ENCODE measurements at places on chromosomes 13 and 19.

- DNase-seq, result no peak
These were observed 11.2 kb upstream of the COMP start for GRCh38 chr19:18802354-18802753.

- no peak for DNase-seq
These were observed 19.1 kb upstream of the ZNF835 start for GRCh38 chr19:56690670-56691069.

- DNase-seq, result no peak
These were observed 8.8 kb downstream of the POU4F1 start for GRCh38 chr13:78594456-78594975.

GRCh38 chr13:78714717-78715116 lies 55.8 kb upstream of the OBI1 start:
- no peak for DNase-seq

- DNase-seq, result no peak
These were observed 3.1 kb downstream of the KIR2DL4 start for GRCh38 chr19:54806516-54806838.

GRCh38 chr13:64723724-64724123 lies 2506.4 kb downstream of the PCDH9 start:
- no peak for DNase-seq

DNA sequence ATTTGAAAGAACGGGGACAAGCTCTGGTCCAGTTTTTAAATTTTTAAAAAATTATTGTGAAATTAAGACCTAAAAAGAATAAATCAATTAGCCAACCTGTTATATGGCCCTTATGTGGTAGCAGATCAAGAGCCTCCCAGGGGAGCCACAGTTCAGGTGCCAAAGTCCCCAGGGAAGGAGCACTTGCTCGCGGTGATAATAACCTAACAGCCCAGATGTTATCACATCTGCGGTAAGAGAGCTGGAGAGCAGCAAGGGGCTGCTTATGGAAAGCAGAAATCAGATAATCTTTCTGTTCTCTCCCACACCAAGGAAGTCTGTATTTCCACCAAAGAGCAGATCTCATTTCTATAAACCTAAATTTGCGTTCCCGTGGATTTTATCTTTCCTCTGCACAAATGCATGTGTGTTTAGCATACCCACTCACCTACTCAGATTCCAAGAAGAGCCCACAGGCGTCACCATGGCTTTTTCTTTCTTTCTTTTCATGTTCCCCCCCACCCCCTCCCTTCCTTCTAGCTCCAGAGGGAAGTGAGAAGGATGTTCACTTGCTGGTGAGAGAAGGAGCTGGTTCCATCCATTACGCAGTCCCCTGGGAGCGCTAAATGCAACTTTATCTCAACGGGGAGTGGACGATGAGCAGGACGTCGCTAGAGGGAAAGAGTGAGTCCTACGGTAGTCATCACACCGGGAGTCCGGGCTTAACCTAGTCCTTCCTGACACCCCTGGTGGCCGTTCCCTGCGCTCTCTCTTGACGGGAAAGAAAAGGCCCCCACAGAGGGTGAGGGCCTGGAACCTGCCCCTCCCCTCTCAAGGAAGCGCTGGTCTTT lies 1.6 kb upstream of the POU4F1 start:
- DNase-seq, result no peak

GRCh38 chr13:74569251-74569650 lies 435.0 kb upstream of the KLF12 start:
- no peak for DNase-seq

DNA sequence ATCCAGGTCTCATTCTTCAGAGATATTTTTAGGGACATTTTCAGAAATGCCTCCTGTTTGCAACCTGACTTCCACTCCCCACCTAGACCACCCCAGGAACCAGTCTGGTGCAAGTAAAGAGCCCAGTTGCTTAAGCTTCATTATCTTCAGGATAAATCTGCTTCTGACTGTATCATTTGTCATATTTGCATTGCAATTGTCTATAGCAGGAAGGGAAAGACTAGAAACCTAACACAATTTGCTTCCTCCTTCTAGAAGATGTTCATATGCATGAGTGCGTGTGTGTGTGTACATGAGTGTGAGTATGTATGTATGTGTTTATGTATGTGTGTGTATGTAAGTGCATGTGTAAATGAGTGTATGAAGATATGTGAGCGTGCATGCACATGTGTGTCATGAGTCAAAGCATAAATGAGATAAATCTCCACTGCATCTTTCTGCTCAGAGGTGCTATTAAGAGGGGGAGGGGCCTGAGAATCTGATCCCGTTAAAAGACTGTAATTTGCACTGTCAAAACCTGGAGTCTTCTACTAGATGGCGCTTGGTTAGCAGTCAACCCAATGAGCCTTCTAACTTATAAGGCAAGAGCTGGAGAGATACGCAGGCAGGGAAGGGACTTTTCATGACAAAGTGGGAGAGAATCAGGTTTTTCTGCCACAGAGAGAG lies 178.8 kb upstream of the KL start:
- DNase-seq, result no peak

GRCh38 chr19:10419646-10420443 lies 493 bp upstream of the PDE4A start:
- DNase-seq, result no peak

DNA sequence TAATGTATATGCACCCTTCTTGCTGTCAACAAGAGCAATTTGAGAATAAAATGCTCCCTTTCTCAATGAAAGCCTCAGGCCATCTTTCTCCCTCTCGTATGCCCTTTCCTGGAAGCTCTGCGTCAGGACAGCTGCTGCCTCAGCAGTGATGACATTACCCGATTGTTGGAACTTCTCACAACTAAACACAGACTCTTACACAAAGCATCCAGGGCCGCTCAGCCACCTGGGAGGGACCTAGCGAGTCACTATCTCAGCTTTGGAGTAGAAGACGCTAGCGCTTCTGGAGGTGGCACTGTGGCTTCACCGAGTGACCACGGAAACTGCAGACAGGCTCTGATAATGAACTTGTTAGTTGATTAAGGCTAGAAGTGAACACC lies 153.2 kb upstream of the SOX1 start:
- DNase-seq, result no peak

DNA sequence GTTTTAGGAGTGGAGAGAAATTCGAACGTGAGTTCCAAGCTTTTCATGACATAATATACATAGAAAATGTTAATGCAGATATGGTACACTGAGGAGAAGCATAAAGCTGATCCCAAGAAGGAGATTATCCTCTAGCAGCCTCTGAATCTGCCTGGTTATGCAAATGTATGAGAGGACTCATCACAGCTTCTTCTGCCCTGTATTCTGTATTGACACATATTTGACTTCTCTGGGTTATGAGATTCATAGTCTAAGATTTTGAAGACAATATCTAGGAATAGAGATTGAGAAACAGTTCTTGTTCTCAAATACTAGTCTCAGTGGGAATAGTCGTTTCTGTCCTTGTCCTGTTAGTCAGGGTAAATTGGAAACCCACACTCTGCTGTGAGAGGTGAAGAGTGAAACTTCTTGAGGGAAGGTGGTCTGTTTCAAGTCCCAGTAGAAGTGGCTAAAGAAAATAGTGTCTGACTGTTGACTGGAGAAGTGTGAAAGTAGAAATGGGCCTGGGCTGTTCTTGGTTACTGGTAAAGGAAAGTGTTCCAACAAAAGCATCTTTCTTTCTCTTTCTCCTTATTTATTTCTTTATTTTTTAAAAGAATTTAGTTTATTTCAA lies 1356.6 kb downstream of the SLITRK5 start:
- DNase-seq, result no peak

DNA sequence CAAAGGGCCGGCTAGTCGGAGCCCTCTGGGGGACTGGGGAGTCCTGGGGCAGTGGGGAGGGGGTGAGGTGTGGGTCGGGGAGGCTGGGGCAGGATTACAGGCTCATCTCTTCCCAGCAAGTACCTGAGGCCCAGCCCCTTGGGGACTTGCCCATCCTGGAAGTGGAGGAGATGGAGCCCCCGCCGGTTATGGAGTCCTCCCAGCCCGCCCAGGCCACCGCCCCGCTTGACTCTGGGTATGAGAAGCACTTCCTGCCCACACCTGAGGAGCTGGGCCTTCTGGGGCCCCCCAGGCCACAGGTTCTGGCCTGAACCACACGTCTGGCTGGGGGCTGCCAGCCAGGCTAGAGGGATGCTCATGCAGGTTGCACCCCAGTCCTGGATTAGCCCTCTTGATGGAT lies 9.9 kb downstream of the PALM3 start:
- DNase-seq, result no peak

DNA sequence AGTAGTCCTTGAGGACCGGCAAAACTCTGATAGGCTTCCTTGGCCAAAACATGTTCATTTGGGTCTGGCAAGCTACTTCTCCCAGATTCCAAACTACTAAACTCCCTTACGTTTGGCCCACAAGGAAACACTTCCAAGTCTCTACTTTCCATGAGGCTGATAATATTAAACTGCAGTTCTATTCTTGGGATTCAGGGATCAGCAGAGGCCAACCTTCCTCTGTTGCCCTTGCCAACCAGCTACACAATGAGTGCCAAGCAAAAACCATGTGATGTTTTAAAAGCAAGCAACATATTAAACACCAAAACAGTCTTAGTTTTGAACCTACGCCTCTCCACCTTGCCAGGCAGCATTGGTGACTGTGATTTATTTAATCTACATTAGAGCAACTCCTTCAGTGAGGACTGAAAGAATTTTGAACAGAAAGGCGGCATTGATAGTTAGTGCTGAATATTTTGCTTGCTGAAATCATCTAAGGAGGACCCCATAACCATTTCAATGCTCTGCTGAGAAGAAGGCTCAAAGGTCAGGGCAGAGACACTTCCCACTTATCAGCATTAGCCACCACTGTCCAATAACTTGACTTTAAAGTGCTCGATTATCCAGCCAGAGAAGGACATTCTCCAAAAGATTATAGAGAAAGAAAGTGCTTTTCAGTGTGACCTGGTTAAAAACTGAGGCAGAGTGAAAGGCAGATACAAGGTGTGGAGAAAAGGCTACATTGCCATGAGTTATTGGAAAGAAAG lies 287.1 kb downstream of the TBC1D4 start:
- DNase-seq, result no peak

- DNase-seq, result no peak
These were observed 7.8 kb upstream of the LYPD5 start for GRCh38 chr19:43809762-43810696.

DNA sequence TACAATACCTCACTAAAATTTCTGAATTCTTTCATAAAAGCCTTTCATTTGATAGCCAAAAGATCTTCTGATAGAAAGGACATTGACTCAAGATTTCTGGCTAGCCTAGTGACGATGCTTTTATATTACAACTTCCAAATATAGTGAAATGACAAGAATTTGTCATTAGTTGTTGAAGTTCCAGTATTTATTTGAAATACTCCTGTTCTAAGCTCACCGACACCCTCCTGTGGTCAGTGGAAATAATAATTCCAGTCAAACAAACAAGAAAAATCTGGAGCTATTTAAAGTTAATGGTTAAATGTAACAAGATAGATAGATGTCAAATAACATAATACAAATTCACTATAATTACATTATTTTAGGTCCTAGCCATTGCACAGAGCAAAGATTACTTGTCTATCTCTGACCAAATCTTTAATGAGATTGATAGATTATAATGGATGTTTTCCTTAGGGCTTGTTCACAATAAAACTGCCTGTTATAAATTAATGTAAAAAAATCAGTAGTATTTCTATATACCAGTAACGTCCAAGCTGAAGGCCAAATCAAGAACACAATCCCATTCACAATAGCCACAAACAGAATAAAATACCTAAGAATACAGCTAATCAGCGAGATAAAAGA lies 195.5 kb downstream of the RGCC start:
- DNase-seq, result no peak
